ENCODE measurements at places on chromosomes 1 and 21. TPM values are rescaled to one million over a fixed set of nuclear protein-coding genes. Genes with fewer than 3 reads are reported as not detected.

GRCh38 chr1:236159704-236160539, 17.6 kb downstream of the GPR137B start:
- H3K27ac ChIP-seq = no peak overlapping the region
- H3K27me3 ChIP-seq = no peaks in the 10 kb centered on the region
- DNase-seq = no peak
- no peak overlapping the region for H3K4me3 ChIP-seq
- no peaks in the 10 kb centered on the region for H3K36me3 ChIP-seq

The NBPF4 gene
- 0.07 TPM for total RNA-seq

DNA sequence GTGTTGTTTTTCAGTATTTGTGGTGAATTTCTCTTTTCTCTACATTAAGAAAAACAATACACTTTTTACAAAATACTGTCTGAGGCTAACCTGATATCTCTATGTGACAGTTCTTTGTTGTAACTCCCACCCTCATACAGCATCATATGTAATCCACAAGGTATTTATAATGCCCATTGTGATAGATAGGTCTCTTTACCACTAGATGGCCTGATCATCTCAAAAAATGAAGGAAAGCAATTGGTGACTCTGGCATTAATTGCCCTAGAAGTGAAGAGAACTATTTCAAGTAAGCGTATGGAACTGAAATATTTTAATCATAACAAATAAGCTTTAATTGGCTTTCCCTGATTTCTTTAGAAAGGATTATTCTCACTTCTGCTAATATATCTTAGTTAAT, 36.2 kb upstream of the HFM1 start:
- peak; percentile 56 for DNase-seq
- H3K36me3 ChIP-seq = no peaks in the 10 kb centered on the region
- H3K27me3 ChIP-seq = peaks cover 24% of the 10 kb centered on the region

GRCh38 chr1:29639741-29640427, 403.6 kb downstream of the PTPRU start:
- H3K4me1 ChIP-seq = peaks cover 45% of the 10 kb centered on the region
- DNase-seq = peak; percentile 76
- no peaks in the 10 kb centered on the region for H3K27me3 ChIP-seq
- H3K36me3 ChIP-seq = no peaks in the 10 kb centered on the region
- H3K27ac ChIP-seq = peak overlapping the region; percentile 58

DNA sequence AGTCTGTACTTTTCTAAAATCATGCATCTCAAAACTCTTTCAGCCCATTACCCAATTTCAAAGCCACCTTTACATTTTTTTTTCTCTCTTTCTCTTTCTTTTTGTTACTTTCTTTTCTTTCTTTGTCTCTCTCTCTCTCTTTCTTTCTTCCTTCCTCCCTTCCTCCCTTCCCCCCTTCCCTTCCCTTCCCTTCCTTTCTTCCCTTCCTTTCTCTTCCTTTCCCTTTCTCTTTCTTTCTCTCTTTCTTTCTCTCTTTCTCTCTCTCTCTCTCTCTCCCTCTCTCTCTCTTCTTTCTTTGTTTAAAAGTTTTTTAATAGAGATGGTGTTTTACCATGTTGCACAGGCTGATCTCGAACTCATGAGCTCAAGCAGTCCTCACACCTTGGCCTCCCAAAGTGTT, 11.5 kb downstream of the ZMYM4 start:
- H3K27ac ChIP-seq = no peak overlapping the region
- H3K4me1 ChIP-seq = no peaks in the 10 kb centered on the region
- peaks cover 18% of the 10 kb centered on the region for H3K36me3 ChIP-seq
- no peak overlapping the region for H3K4me3 ChIP-seq
- no peak for DNase-seq
- H3K27me3 ChIP-seq = no peaks in the 10 kb centered on the region

- H3K4me1 ChIP-seq = peaks cover 35% of the 10 kb centered on the region
- DNase-seq = peak; percentile 93
- H3K27ac ChIP-seq = peak overlapping the region; percentile 81
- peak overlapping the region; percentile 6 for H3K4me3 ChIP-seq
Observed at GRCh38 chr1:28601696-28602095, 9.6 kb downstream of the RAB42 start.

The KRTAP10-7 gene
- not detected for total RNA-seq

DNA sequence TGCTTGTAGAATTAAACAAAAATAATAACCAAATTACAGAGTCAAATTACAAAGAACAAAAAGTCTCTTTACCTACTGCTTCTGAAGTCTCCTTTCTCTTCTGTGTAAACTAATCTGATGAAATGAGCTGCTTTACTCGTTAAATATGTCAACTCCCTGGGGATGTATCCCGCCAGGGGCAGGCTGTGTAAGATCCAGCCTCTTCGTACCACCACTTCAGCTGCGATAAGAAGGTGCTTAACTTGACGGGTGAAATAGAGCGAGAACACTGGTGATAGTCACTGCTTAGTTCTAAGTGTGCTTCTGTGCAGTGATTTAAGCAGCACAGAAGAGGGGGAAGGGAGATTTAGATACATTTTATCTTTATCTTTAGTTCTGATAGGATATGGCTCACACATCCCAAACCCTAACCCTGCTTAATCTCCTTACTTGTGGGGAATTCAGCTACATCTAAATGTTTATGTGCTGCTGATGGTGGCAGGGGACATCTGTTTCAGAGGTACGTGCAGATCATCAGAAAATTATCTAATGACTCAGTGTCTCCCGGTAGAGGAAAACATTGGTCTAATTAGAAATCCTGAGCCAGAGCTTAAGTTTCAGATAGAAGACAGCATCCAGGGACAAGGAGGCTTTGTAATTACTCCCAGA, 46.0 kb downstream of the RHOU start:
- H3K27ac ChIP-seq = no peak overlapping the region
- H3K4me1 ChIP-seq = no peaks in the 10 kb centered on the region
- no peaks in the 10 kb centered on the region for H3K36me3 ChIP-seq
- peaks cover 36% of the 10 kb centered on the region for H3K27me3 ChIP-seq

DNA sequence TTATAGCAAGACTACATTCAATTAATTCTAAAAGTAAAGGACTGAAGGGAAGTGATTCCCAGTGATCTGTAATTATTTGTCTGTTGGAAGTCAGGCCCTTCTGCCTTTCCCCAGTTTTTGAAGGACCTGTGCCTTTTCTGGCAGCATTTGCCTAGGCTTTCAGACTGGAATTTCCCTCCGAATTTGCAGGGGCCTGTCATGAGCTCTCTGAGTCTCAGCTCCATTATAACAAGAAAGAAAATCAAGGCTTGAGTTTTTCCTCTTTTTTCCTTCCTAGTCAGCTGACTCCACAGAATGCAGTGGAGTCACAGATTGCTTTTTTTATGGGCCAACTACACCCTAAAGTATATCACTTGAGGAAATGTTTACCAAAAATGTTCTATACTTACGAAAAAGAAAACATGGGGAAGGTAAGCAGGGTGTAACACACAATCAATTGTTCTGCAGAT, 1.1 kb downstream of the NR5A2 start:
- H3K27me3 ChIP-seq = peaks cover 45% of the 10 kb centered on the region
- H3K4me1 ChIP-seq = peaks cover 12% of the 10 kb centered on the region
- DNase-seq = peak; percentile 57
- H3K27ac ChIP-seq = no peak overlapping the region

DNA sequence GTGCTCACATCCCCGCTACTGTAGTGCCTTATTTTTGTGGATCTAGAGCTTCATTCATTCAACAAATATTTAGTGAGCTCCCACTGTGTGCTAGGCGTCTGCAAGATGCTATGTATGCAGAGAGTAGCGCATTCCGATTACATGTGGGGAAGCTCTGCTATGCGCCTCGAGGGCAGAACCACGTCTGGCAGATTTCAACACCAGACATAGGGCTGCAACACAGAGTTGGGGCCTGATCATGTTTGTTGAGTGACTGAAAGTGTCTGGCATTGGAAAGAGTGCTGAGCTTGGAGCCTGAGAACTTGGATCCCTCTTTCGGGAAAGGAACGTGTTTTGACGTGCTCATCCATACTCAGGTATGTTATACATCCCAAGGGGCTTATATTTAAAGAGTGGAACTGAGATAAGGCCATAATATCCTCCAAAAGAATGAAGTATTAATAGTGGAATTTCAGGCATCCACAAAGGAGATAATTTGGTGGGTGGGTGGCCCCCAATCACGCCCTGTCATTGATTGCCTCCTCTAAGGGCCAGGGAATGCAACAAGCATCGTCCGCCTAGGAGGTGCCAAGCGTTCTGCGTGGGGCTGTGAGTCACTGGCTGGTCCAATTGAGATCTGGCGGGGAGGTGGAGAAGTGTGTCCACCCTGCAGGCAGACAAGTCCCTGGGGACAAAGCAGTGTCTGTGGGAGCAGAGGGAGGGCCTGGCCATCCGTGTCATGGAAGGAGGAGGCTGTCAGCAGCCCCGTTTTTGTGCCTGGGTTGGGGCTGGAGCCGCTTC, 62.8 kb upstream of the ZBTB40 start:
- no peak overlapping the region for H3K27ac ChIP-seq
- H3K4me3 ChIP-seq = no peak overlapping the region
- no peaks in the 10 kb centered on the region for H3K4me1 ChIP-seq
- no peaks in the 10 kb centered on the region for H3K36me3 ChIP-seq
- peak; percentile 22 for DNase-seq

DNA sequence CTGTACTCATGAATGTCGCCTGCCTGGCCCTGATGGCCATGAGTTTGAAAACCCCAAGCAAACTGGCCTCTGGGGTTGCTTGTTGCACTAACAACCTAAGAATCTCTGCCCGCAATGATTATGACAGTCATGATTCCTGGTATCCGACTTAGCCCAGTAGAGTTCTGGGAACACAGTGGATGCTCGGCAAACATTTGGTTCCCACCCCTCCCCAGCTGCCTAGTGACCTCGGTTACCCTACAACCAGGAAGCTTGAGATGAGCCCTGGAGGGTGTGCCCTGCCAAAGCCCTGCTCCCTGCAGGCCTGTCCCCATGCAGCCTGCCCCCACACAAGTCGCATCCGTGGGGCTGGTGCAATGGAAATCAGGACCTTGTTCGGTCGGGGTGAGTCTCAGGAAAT, 76.0 kb upstream of the ZBTB40 start:
- no peaks in the 10 kb centered on the region for H3K27me3 ChIP-seq
- H3K4me3 ChIP-seq = no peak overlapping the region
- H3K36me3 ChIP-seq = no peaks in the 10 kb centered on the region
- H3K27ac ChIP-seq = no peak overlapping the region

- H3K27me3 ChIP-seq = no peaks in the 10 kb centered on the region
- peak; percentile 92 for DNase-seq
- H3K4me1 ChIP-seq = peaks cover 71% of the 10 kb centered on the region
- H3K36me3 ChIP-seq = peaks cover 88% of the 10 kb centered on the region
- H3K27ac ChIP-seq = peak overlapping the region; percentile 97
Observed at GRCh38 chr1:93585059-93585966, 96.3 kb downstream of the BCAR3 start.

The OR2G6 gene
- total RNA-seq = not detected

DNA sequence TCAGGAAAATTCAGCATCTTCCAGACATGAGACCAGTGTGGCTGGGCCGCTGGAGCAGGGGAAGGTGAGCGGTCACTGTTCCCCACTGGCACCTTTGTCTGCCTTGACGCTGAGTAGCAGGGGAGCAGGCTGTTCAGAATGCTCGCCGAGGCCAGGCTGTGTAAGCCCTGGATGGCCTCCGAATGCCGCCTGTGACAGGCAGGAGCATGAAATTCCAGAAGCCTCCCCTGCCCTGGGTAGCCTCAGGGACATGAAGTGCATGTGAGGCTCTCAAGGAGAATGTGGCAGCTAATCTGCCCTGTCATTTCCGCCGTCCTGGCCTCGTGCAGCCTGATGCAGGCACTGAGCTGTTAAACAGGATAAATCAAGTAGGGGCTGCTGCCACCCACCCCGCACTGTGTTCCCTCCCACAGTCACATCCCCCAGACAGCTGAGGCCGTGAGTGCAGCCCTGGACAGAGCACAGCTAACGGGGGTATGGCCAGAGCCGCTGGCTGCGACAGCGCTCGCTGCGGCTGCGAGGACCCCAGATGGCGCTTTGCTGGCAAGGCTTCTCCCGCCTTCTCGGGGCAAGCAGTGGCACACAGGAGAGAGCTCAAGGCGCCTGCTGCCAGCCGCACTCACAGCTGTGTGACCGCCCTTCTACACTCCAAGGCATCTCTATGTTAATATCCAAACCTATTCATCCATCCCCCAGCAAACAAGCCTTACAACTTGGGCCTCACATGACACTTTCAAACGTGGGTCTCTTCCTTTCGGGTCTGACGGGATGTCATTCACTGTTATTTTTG, 105.0 kb upstream of the COL6A1 start:
- H3K4me1 ChIP-seq = peaks cover 16% of the 10 kb centered on the region
- H3K27me3 ChIP-seq = no peaks in the 10 kb centered on the region

The DYRK1A gene
- total RNA-seq = 59.1 TPM

The CRYAA gene
- total RNA-seq = not detected

- DNase-seq = no peak
- no peak overlapping the region for H3K27ac ChIP-seq
- peaks cover 27% of the 10 kb centered on the region for H3K27me3 ChIP-seq
- no peak overlapping the region for H3K4me3 ChIP-seq
Observed at GRCh38 chr1:175810305-175810704, 66.9 kb upstream of the TNR start.

The GPR3 gene
- 4.7 TPM for total RNA-seq

The FABP3 gene
- 0.40 TPM for total RNA-seq

- H3K27ac ChIP-seq = peak overlapping the region; percentile 94
- H3K4me3 ChIP-seq = peak overlapping the region; percentile 34
- H3K27me3 ChIP-seq = no peaks in the 10 kb centered on the region
- DNase-seq = peak; percentile 91
- peaks cover 28% of the 10 kb centered on the region for H3K4me1 ChIP-seq
Observed at GRCh38 chr1:88774151-88774556, 90.1 kb downstream of the PKN2 start.

DNA sequence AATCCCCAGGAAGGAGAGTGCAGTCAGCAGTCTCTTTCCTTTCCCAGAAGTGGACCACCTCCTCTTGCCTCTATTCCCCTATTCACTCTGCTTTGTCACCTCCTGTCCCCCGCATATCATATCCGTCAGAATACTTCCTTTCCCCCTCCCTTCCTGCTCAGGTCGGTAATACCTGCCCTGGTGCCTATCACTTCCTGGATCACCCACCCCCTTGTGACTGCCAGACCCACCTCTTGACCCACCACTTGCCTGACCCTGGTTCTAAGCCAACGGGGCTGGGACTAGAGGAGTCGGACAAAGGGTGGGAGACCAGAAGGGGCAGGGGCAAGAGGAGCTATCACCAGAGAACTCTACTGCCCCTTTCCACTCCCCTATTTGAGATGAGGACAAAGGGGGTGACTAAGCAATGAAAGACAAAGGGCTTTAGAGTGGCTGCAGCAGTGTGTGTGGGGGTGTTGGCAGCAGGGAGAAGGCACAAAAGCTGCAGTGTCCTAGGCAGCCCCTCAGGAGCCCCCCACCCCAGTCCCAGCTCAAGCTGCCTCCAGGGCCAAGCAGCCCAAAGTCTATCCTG, 1.7 kb upstream of the ADAMTS4 start:
- H3K27ac ChIP-seq = no peak overlapping the region
- no peaks in the 10 kb centered on the region for H3K27me3 ChIP-seq
- peaks cover 12% of the 10 kb centered on the region for H3K36me3 ChIP-seq
- no peak for DNase-seq
- H3K4me3 ChIP-seq = no peak overlapping the region

DNA sequence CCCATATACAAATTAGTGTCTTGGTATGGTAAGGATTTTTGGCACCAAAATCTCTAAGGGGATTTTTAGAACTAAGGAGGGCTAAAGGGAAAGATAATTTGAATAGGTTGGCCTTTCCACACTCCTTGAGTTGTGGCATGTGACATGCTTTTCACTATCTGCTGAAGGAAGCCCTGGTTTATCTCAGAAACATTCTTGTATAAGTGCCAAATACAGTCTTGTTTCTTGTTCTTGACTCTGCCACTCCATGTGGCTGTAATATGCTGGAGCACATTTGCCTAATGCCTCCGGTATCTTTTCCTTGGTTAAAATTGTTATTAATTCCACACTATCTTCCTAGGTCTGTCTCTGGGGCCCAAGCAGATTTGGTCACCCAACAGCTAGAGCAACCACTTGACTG, 457.0 kb downstream of the USP25 start:
- no peak overlapping the region for H3K27ac ChIP-seq
- H3K4me3 ChIP-seq = no peak overlapping the region
- no peak for DNase-seq
- no peaks in the 10 kb centered on the region for H3K36me3 ChIP-seq
- H3K27me3 ChIP-seq = peaks cover 36% of the 10 kb centered on the region
- no peaks in the 10 kb centered on the region for H3K4me1 ChIP-seq

The CAPN8 gene
- total RNA-seq = 5.9 TPM

Measured in PC-3 (cell line).